ENCODE measurements at places on chromosomes 6 and 20.

- peak; percentile 39 for DNase-seq
These were observed 51.2 kb upstream of the RNF182 start for GRCh38 chr6:13873288-13874190.

DNA sequence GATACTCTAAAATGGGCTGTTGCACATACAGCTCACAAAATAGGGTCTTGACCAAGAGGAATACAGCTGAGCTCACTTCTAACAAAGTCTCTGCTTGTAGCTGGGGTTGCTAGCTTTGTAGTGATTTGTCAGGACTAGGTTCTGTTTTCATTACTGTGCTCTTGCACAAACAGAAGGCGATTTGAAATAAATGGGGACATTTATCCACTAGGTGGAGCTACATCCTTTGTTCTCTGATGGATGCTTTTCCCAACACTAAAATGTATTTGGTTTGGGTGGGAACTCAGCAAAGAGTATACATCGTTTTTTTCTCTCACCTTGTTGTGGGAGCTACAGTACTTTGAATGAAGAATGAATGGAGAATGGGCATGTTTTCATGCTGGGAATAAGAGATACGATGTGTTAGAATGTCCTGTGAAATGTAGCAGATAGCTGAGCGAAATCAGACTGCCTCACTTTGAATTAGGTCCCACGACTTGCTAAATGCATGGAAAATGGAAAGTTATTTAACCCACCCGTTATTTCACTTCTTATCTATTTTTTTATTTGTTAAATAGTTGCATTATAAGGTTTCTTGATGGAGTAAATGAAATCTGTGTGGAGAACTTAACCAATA, 494.7 kb upstream of the MAP3K7 start:
- peak; percentile 43 for DNase-seq

DNA sequence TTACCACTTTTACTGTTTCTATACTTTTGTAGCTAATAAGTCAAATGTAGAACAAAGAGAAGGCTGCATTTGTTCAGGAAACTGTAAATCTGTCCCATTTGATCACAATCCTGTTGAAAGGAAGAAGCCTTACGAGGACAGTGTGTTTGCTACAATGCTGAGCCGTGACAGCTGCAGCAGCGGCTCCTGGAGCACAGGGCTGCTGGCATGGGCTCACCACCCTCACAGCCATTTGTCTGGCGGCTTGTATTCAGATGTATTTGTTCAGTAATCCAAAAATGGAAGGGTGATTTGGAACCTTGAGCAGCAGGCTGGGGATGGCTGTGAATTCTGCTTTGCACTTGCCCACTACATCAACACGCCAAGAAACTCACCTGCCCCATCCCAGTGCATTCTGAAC, 5.7 kb downstream of the TUBB2A start:
- no peak for DNase-seq

GRCh38 chr6:163513570-163514166, 99.2 kb downstream of the QKI start:
- DNase-seq = no peak

GRCh38 chr20:15739035-15739434, 834.2 kb downstream of the KIF16B start:
- no peak for DNase-seq

DNA sequence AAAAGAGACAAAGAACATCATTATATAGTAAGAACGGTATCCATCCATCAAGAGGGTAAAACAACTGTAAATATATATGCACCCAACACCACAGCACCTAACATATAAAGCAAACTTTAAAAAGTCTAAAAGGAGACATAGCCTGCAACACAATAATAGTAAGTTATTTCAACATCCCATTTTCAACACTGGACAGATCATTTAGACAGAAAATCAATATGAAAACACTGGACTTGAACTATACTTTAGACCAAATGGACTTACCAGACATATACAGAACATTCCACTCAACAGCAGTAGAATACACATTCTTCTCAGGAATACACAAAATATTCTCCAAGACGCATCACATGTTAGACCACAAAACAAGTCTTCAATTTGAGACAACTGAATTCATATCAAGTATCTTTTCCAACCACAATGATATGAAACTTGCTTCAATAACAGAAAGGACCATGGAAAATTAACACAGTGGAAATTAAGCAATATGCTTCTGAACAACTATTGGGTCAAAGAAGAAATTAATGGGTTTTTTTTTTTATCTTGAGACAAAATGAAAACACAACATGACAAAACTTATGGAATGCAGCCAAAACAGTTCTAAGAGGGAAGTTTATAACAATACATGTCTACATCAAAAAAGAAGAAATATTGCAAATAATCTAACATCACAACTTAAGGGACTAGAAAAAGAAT, 23.9 kb upstream of the ASF1A start:
- DNase-seq = no peak

All from Jurkat, Clone E6-1 (cell line).